Spleen (tissue), 13 donors: ENCODE measurements at places on chromosomes 1 and 21. TPM values are rescaled to one million over a fixed set of nuclear protein-coding genes. Genes with fewer than 3 reads are reported as not detected.

SZT2 gene
- 74.4 TPM for total RNA-seq

S100A5 gene
- 2.8 TPM for total RNA-seq

C8A gene
- not detected for total RNA-seq

GRCh38 chr1:2854151-2854550, 52.7 kb upstream of the TTC34 start:
- no peaks in the 10 kb centered on the region for H3K36me3 ChIP-seq
- no peaks in the 10 kb centered on the region for H3K27me3 ChIP-seq
- no peak overlapping the region for H3K4me3 ChIP-seq
- DNase-seq = peak; percentile 47

DNA sequence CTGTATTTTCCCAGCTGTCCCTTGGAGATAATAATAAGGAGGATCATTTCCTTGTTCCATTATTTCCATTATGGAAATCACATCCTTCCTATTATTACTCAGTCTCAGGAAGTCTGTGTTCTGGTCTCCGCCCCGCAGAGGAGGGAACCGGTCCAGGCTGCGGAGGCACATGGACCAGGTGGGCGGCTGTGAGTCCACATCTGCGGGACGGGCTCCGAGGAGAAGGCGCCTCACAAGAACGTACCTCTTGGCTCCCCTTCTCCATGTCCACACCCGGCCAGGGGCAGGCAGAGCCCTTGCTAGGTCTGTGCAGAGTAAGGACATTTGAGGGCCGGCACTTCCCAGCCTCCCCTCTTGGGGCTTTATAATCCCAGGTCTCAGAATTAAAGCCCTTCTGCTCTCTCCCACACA, 14.6 kb downstream of the RAB7B start:
- H3K4me1 ChIP-seq = no peaks in the 10 kb centered on the region
- no peaks in the 10 kb centered on the region for H3K27me3 ChIP-seq
- no peak overlapping the region for H3K27ac ChIP-seq

DNA sequence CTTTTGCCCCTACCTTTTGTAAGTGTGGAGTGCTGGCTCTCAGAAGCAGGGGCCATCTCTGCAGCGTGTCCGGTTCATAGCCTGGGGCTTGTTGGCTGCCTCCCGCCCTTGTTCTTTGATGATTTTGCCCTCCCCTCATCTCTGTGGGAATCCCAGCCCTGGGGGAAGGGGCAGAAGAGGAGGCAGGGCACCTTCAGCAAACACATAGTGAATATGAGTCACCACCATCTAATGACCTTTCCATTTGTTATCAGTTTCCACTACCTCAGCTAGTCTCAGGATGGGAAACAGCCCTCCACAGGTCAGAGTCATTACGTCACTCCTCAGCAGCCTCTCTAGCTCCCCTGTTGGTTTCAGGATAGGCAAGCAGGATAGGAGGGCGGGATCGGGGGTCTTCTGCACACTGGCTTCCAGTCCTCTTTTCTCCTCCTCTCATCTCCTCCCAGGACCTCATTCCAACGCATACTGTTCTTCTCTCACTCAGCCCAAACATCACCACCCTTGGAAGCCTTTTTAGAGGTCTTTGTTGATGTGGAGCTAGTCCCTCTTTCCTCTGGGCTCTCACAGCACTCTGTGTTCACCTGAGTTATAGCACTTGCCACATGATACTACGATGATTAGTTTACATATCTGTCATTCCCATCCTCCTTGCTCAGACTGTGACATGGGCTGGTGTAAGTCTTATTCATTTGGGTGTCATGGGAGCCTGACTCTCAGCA, 15.8 kb downstream of the GADD45A start:
- H3K4me3 ChIP-seq = no peak overlapping the region
- no peaks in the 10 kb centered on the region for H3K27me3 ChIP-seq
- H3K27ac ChIP-seq = no peak overlapping the region
- peaks cover 3% of the 10 kb centered on the region for H3K4me1 ChIP-seq
- DNase-seq = no peak

GRCh38 chr1:211479624-211480023, 12.3 kb downstream of the RD3 start:
- H3K4me1 ChIP-seq = no peaks in the 10 kb centered on the region
- H3K36me3 ChIP-seq = no peaks in the 10 kb centered on the region
- no peak overlapping the region for H3K4me3 ChIP-seq
- H3K27ac ChIP-seq = no peak overlapping the region
- DNase-seq = peak; percentile 37
- H3K27me3 ChIP-seq = peaks cover 13% of the 10 kb centered on the region

GRCh38 chr1:210469441-210469840, 140.7 kb downstream of the HHAT start:
- H3K27me3 ChIP-seq = no peaks in the 10 kb centered on the region
- no peak overlapping the region for H3K4me3 ChIP-seq
- no peak overlapping the region for H3K27ac ChIP-seq
- no peaks in the 10 kb centered on the region for H3K4me1 ChIP-seq
- DNase-seq = no peak

- H3K27ac ChIP-seq = no peak overlapping the region
- no peaks in the 10 kb centered on the region for H3K36me3 ChIP-seq
- no peak for DNase-seq
- no peak overlapping the region for H3K4me3 ChIP-seq
- no peaks in the 10 kb centered on the region for H3K27me3 ChIP-seq
Measured at GRCh38 chr1:200369706-200370105, 40.1 kb downstream of the ZNF281 start.

GRCh38 chr21:14096172-14096571, 114.6 kb downstream of the LIPI start:
- DNase-seq = no peak
- no peaks in the 10 kb centered on the region for H3K36me3 ChIP-seq
- no peak overlapping the region for H3K4me3 ChIP-seq
- no peaks in the 10 kb centered on the region for H3K4me1 ChIP-seq
- H3K27me3 ChIP-seq = no peaks in the 10 kb centered on the region

GRCh38 chr1:241638909-241639622, 1.1 kb downstream of the CHML start:
- H3K4me1 ChIP-seq = peaks cover 41% of the 10 kb centered on the region
- peak overlapping the region; percentile 89 for H3K27ac ChIP-seq
- no peaks in the 10 kb centered on the region for H3K27me3 ChIP-seq
- H3K36me3 ChIP-seq = peaks cover 16% of the 10 kb centered on the region
- DNase-seq = no peak

DNA sequence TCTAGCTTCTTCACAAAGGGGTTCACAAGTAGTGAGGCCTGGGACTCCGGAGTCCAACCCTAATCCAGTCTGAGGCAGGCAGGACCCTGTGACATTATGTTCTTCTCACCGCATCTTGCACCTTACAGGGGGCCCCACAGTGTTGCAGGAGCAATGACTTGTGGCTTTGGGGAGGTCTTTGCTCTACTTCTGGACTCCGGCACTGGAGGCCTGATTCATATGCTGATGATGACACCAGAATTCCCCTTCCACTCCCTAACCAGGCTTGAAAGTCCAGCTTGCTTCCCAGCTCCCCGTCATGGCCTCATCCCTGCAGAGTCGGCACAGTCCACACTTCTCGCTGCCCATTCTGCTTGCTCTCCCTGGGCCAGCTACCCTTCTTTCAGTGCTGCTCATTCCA, 96.3 kb upstream of the SLC44A3 start:
- no peak overlapping the region for H3K4me3 ChIP-seq
- no peak for DNase-seq
- no peaks in the 10 kb centered on the region for H3K27me3 ChIP-seq
- H3K27ac ChIP-seq = no peak overlapping the region

DNA sequence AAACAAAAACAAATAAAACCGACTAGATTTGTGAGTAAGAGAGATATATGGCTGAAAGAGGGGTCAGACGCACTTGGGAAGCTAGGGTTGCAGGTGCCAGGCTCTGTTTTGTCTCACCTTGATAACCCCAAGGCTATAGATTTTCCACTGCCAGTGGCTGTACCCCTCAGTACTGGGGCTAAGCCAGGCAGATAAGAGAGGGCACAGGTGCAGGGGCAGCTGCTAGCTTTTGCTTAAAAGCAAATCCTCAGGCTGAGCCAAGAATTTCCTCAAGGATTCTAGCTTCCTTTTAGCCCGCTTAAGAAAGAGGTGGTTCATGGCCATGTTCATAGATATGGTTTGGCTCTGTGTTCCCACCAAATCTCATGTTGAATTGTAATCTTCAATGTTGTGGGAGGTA, 57.9 kb downstream of the OVGP1 start:
- H3K27me3 ChIP-seq = no peaks in the 10 kb centered on the region
- no peak overlapping the region for H3K4me3 ChIP-seq
- no peak for DNase-seq
- no peaks in the 10 kb centered on the region for H3K4me1 ChIP-seq

SELE gene
- total RNA-seq = not detected

TSSK3 gene
- total RNA-seq = 3.9 TPM

GRCh38 chr1:192575499-192576189, at the start of gene RGS1:
TSS of gene RGS1 (plus strand) at chr1:192575773. CDS start at chr1:192575793, 20 bp downstream.
- H3K4me1 ChIP-seq = peaks cover 3% of the 10 kb centered on the region
- H3K4me3 ChIP-seq = peak within 1 kb of the TSS; percentile 19
- no peaks in the 10 kb centered on the region for H3K27me3 ChIP-seq
- H3K36me3 ChIP-seq = no peaks in the 10 kb centered on the region
- peak within 1 kb of the TSS; percentile 57 for H3K27ac ChIP-seq

DNA sequence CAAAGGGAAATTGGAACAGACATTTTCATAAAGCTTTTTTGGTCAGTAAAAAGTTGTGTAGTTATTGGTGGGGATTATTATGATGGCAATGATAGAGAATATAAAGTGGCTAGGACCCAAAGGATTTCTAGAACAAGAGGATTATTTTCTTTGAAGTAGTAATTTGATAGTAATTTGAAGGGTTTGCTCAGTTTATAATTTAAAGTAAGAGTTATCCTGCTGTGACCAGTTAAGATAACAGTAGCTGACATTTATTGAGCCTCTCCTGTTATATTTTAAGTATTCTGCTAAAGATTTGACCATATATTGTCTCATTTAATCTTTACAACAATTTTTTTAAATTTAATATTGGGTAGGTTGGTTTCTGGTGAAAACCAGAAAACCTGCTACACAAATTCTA, 14.7 kb downstream of the CAPZA1 start:
- no peak overlapping the region for H3K4me3 ChIP-seq
- no peaks in the 10 kb centered on the region for H3K36me3 ChIP-seq
- peak overlapping the region; percentile 39 for H3K27ac ChIP-seq
- peaks cover 100% of the 10 kb centered on the region for H3K4me1 ChIP-seq

PLCH2 gene
- 9.5 TPM for total RNA-seq

DNA sequence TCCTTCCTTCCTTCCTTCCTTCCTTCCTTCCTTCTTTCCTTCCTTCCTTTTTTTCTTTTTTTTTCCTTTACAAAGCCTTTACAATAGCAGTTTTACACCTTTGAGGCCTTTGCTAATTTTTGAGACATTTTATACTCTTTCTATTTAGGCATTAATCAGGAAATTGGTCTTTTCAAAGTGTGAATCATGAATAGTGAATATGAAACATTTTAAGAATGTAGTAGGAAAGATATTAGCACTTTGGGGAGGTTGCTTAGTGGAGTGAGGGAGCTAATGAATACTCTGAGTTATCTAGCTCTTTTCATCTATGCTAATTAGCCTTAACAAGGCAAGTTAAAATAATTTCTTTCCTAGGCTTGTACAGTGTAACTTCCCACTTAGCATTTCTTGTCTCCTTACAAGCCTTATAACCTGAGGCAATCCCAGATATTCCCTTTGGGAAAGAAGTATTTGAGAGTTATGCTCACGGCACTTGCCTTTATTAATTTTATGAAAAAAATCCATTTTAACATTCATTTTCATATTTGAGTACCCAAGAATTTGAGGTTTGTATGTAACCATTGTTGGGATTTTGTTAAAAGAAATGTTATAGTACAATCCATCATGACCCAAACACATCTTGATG, 122.6 kb downstream of the NTNG1 start:
- H3K27me3 ChIP-seq = no peaks in the 10 kb centered on the region
- H3K4me3 ChIP-seq = no peak overlapping the region
- no peak for DNase-seq
- no peak overlapping the region for H3K27ac ChIP-seq

DNA sequence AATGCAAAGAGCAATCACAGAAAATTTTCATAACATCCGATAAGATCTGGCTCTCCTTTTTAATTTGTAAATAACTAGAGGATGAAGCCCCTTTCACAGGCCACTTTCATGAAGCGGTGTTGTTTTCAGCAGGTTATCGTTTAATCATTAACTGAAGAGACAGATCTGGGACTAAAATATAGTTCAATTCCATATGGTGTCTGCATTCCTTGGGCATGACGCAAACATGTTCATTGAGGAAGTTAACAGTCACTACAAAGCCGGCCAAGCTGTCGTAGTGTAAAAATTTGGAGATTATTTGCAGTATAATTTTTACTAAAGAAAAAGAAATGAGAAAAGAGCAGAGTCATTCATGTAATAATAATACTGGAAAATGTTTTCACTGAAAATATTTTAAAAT, 565.2 kb upstream of the ADAMTS5 start:
- no peaks in the 10 kb centered on the region for H3K4me1 ChIP-seq
- H3K36me3 ChIP-seq = no peaks in the 10 kb centered on the region
- no peak overlapping the region for H3K27ac ChIP-seq

CCDC30 gene
- total RNA-seq = 11.6 TPM

DNA sequence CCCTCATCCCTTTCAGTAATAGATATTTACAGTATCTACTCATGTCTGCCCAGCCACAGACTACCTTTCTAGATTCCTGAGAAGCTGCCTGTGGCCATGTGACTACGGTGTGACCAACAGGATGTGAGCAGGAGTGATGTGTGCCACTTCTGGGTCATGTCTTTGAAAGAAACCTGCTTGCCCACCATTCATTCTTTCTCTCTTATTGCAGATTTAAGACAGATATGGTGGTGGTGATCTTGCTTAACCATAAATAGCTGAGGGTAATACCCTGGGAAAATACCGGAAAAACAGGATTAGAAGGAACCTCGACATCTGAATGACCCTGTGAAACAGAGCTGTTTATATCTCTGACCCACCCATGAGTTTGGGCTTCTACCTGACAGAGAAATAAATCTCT, 41.6 kb upstream of the GUCA2A start:
- H3K36me3 ChIP-seq = peaks cover 8% of the 10 kb centered on the region
- H3K4me1 ChIP-seq = no peaks in the 10 kb centered on the region
- H3K4me3 ChIP-seq = no peak overlapping the region
- DNase-seq = no peak

GRCh38 chr21:30463713-30464112, 16.5 kb downstream of the KRTAP19-1 start:
- no peaks in the 10 kb centered on the region for H3K27me3 ChIP-seq
- DNase-seq = no peak
- H3K4me1 ChIP-seq = no peaks in the 10 kb centered on the region

DNA sequence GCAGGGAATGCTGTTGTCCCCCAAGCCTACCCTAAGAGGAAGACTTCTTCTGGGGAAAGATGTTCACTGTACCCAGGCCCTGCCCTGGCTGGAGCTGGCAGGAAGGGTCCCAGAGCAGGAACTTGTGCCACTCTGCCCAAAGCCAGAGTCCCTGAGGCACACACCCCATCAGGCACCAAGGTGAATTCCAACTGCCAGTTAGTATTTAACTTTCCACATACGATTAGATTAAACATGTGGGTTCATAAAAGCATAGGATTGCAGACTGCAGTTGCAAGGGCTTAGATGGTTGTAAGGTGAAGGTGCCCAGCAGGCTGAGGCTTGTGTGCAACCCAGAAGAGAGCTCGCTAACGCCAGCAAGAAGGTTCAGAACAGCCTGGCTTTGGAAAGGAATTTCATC, at the start of gene KCNE2:
Gene KCNE2 (plus strand): TSS at position 274 of the 400 bp plus-strand sequence. CDS start 6,473 bp downstream, outside the sequence.
- no peak for DNase-seq
- H3K27me3 ChIP-seq = no peaks in the 10 kb centered on the region
- no peak within 1 kb of the TSS for H3K4me3 ChIP-seq
- no peaks in the 10 kb centered on the region for H3K36me3 ChIP-seq
- H3K4me1 ChIP-seq = no peaks in the 10 kb centered on the region
- H3K27ac ChIP-seq = no peak within 1 kb of the TSS

- H3K4me1 ChIP-seq = peaks cover 11% of the 10 kb centered on the region
- no peak for DNase-seq
- H3K27ac ChIP-seq = no peak overlapping the region
- no peaks in the 10 kb centered on the region for H3K27me3 ChIP-seq
Measured at GRCh38 chr1:183039985-183040447, 16.8 kb downstream of the LAMC1 start.

GRCh38 chr1:155199792-155200191, 7.9 kb downstream of the THBS3 start:
- H3K36me3 ChIP-seq = no peaks in the 10 kb centered on the region
- H3K4me3 ChIP-seq = no peak overlapping the region
- H3K27ac ChIP-seq = no peak overlapping the region
- H3K4me1 ChIP-seq = no peaks in the 10 kb centered on the region
